NCI-H510A (cell line): ENCODE measurements at places on chromosomes 12 and 14.

DNA sequence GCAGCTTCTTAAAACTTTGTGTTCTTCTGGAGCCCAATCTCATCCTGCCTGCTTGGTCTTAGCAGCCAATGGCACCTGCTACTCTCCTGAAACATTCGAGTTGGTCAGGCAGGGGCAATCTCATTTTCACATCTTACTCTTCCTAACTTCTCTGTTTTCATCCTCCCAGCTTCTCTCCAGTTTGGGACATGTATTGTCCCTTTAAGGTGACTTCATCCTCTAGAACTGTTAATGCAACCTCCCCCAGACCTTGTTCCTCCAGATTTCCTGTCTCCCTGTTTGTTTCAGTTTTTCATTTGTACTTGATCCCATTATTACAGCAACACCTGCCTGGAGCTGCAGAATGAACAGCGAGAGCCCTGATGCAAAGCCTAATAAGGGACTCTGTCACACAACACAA is 31.3 kb downstream of the SERPINA11 start:
- DNase-seq: no peak

- DNase-seq: no peak
These were observed 613.0 kb downstream of the RPS29 start for GRCh38 chr14:48973151-48973550.

DNA sequence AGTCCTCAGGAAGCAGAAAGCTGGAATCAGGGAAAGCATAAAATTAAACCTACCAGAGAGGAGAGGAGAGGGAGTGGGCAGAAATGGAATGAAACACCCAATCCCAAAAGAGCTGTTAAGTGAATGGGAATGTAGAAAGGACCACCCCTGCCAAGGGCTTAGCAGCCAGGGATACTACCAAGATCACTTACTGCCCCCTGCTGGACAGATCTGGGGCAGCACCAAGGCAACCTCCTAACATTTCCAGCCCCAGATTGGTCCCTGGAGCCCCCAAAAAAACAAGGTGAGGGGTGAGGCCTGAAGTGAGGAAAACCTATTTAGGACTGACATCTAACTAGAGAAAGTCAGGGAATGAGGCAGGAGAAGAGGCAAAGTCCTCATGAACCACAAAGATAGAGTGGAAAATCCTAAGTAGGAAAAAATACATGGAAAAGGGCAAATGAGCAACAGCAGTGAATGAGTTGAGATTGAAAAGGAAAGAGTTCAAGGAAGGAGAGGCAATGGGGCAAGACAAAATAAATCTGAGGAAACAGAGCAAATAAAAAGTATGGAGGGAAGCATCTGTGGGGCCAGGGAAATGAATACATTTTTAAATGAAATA is 11.2 kb upstream of the FKBP11 start:
- DNase-seq: no peak

GRCh38 chr12:122368361-122369073 is 54.0 kb downstream of the CLIP1 start:
- no peak for DNase-seq

DNA sequence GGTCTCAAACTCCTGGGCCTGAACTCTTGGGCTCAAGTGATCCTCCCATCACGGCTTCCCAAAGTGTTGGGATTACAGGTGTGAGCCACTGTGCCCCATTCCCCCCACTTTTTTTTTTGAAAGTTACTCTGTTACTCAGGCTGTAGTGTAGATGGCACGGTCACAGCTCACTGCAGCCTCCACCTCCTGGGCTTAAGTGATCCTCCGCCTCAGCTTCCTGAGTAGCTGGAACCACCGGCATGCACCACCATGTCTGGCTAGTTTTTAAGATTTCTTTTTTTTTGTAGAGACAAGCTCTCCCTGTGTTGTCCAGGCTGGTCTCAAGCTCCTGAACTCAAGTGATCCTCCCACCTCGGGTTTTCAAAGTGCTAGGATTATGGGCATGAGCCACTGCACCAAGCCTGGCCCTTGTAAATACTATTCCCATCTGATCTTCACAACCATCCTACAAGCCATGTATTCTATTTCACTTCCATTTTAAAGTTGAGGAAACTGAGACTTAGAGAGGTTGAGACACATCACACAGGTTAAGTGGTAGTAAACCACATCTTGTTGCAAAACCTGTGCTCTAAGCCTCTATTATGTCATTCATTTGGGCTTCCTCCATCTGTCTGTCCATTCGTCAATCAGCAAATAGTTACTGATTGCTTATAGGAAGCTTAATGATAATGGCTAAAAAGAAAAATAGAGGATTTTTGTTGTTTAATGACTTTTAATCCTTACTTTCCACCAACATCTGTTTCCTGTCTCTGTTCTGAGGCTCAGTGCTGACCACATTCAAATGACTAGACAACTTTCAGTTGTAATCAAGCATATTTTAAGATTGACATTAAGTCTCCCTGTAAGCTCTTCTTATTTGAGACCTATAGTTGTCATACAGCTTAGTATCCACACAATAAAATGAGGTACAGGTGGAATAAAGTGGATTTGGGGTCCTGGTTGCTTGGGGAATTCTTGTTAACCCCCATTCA is 9.2 kb downstream of the ASCL4 start:
- no peak for DNase-seq
